ENCODE measurements at places on chromosomes 11 and 22.

DNA sequence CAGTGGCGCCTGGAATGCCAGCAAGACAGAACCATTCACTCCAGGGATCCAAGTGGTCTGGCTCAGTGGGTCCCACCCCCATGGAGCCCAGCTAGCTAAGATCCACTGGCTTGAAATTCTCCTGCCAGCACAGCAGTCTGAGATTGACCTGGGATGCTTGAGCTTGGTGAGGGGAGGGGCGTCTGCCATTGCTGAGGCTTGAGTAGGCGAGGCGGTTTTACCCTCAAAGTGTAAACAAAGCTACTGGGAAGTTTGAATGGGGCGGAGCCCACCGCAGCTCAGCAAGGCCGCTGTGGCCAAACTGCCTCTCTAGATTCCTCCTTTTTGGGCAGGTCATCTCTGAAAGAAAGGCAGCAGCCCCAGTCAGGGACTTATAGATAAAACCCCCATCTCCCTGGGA lies 125.7 kb upstream of the DDI1 start:
- no peak for DNase-seq

DNA sequence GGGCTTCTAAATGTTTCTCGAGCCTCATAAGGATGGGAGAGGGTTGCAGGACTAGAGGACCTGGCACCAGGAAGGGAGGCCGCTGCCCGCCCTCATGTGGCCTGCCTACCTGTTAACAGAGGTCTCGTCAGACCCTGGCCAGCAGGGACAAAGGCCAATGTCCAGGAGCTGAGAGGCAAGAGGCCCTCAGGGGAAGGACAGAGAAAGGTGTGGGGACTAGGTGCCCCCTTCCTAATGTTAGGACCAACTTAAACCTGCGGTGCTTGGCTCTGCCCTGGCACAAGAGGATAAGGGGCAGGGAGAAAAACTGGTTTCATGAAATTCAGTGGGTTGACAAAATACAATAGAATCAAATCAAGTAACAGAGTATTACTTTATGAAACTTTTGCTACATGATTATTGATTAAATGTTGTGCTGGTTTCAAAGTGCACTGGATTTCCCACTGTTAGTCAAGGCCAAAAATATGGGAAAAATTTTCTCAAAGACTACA lies 20.0 kb upstream of the SYT12 start:
- DNase-seq, result no peak

- DNase-seq, result no peak
Measured at GRCh38 chr11:67666676-67667489, 7.5 kb downstream of the ALDH3B2 start.

GRCh38 chr22:37358917-37359316 lies 68.4 kb downstream of the ELFN2 start:
- DNase-seq, result no peak

GRCh38 chr11:4672470-4672869 lies 25.2 kb downstream of the OR51E2 start:
- no peak for DNase-seq
